Osteocyte (in vitro differentiated cells): ENCODE measurements at places on chromosomes 2 and 18. TPM values are rescaled to one million over a fixed set of nuclear protein-coding genes. Genes with fewer than 3 reads are reported as not detected.

Gene FER1L5
- 0.13 TPM in 1 of 2 replicates, not detected in the other for total RNA-seq

Gene FEV
- not detected in 2 replicates for total RNA-seq

Gene DOK6
- 3.0 and 4.6 TPM in 2 replicates for total RNA-seq

Gene SALL3
- not detected in 2 replicates for total RNA-seq

Gene LCT
- total RNA-seq: not detected in 2 replicates

Gene CKAP2L
- total RNA-seq: 6.3 and 6.5 TPM in 2 replicates

Gene CCDC74B
- 1.7 and 2.2 TPM in 2 replicates for total RNA-seq

Gene GPC1
- 148 and 149 TPM in 2 replicates for total RNA-seq

Gene TWIST2
- 6.0 and 6.3 TPM in 2 replicates for total RNA-seq

Gene ADGRF3
- 0.24 and 0.56 TPM in 2 replicates for total RNA-seq

Gene THOC1
- 36.5 and 39.7 TPM in 2 replicates for total RNA-seq

Gene CRYBA2
- total RNA-seq: not detected in 2 replicates

Gene POLE4
- 43.2 and 44.2 TPM in 2 replicates for total RNA-seq

Gene LOXL3
- total RNA-seq: 58.1 and 62.1 TPM in 2 replicates

Gene DYNAP
- total RNA-seq: not detected in 2 replicates

Gene GALNT5
- 5.0 and 5.3 TPM in 2 replicates for total RNA-seq

Gene PARD6G
- 16.5 and 18.9 TPM in 2 replicates for total RNA-seq

Gene MDH1B
- total RNA-seq: 1.2 and 1.3 TPM in 2 replicates

Gene TFPI
- total RNA-seq: 325 and 334 TPM in 2 replicates

Gene C2orf66
- 0.27 and 0.29 TPM in 2 replicates for total RNA-seq

Gene GPR39
- total RNA-seq: 0.21 and 0.42 TPM in 2 replicates

Gene HAAO
- 0.73 and 1.1 TPM in 2 replicates for total RNA-seq

Gene IMPA2
- total RNA-seq: 9.0 and 9.2 TPM in 2 replicates

Gene UGT1A9
- not detected in 2 replicates for total RNA-seq

Gene LTBP1
- total RNA-seq: 102 and 111 TPM in 2 replicates

Gene UPP2
- total RNA-seq: not detected in 2 replicates

Gene RGPD3
- not detected in 2 replicates for total RNA-seq

Gene GPBAR1
- not detected in 2 replicates for total RNA-seq

Gene TMEM247
- not detected in 2 replicates for total RNA-seq

Gene TEX261
- total RNA-seq: 64.7 and 71.2 TPM in 2 replicates

Gene FAHD2A
- total RNA-seq: 40.3 and 40.4 TPM in 2 replicates

Gene RHBDD1
- 27.7 and 32.7 TPM in 2 replicates for total RNA-seq
